ENCODE measurements at places on chromosomes 16 and 17.

DNA sequence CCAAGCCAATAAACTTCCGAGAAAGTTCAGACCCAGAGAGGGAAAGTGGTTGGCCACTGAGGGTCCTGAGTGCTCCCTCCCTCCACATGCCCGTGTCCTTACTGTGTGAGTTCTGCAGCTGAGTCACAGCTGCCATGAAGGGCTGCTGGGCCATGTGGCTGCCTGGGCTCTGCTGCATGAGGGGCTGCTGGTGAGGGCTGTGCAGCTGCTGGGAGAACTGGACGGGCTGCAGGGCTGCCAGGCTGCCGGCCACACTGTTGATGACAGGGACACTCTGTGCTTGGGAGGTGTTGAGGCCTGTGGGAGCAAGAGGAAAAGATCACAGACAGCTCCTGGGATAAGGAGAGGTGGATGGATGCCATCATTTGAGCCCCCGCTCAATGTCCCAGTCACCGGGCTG lies 44.0 kb downstream of the HNF1B start:
- DNase-seq: no peak

- DNase-seq: no peak
These were observed at the start of gene USP43 for GRCh38 chr17:9644910-9645751. Gene USP43, plus strand, starts transcription at chr17:9645517. Its CDS starts 116 bp downstream, at chr17:9645633.

DNA sequence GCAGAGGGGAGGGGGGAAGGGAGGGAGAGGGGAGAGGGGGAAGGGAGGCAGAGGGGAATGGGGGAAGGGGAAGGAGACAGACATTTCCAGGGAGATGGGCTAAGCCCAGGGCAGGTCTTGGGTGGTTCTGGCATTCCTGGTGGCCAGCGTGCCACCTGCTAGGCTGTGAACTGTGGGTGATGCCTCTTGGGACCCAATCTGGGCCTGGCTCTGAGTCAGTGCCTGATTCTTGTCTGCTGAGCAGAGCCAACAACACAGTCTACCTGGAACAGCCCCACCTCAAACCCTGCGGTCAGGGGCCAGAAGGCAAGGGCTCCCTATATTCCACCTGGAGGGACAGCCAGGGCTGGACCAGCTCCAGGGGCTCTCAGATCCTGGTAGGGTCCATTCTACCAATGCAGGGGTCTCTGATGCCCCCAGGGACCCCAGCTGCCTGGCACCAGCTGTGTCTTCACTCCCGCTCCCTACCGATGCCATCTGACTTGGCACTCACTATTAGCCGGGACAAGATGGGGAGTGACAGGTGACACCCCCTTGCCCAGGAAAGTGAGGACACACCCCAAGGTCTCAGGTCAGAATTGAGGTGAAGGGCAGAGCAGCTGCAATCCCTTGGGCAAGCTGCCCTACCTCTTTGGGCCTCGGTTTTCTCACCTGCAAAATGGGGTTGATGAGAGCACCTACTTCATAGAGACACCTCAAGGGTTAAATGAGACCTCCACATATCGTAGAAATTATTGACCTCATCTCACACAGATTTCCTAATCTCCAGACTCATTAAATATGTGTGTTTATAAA lies 87.2 kb downstream of the LITAF start:
- DNase-seq: no peak

GRCh38 chr16:6903671-6904070 lies 429.0 kb upstream of the RBFOX1 start:
- no peak for DNase-seq

DNA sequence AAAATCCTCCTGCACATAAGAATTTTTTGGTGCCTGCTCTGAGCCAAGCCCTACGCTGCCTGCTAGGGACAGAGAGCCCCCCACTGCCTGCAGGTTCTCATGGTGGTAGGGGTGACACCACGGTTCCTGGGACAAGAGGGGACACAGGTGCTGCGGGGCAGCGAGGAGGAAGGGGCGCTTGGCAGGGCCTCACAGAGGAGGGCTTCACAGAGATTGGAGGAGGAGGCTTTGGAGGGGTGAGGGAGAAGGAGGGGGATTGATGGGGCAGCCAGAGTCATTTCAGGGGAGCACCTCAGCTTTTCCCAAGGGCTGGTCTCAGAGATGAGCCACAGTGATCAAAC lies 29.8 kb upstream of the GSG1L start:
- DNase-seq: no peak

GRCh38 chr17:35947156-35947585 lies 3.7 kb upstream of the LYZL6 start:
- peak; percentile 24 for DNase-seq

- DNase-seq: no peak
These were observed 279.6 kb downstream of the HS3ST3A1 start for GRCh38 chr17:13321951-13322701.

GRCh38 chr17:35930211-35931065 lies at the start of gene RDM1:
Gene RDM1, minus strand, starts transcription at chr17:35930773. Its CDS starts 46 bp downstream, at chr17:35930727.
- DNase-seq: peak; percentile 69

DNA sequence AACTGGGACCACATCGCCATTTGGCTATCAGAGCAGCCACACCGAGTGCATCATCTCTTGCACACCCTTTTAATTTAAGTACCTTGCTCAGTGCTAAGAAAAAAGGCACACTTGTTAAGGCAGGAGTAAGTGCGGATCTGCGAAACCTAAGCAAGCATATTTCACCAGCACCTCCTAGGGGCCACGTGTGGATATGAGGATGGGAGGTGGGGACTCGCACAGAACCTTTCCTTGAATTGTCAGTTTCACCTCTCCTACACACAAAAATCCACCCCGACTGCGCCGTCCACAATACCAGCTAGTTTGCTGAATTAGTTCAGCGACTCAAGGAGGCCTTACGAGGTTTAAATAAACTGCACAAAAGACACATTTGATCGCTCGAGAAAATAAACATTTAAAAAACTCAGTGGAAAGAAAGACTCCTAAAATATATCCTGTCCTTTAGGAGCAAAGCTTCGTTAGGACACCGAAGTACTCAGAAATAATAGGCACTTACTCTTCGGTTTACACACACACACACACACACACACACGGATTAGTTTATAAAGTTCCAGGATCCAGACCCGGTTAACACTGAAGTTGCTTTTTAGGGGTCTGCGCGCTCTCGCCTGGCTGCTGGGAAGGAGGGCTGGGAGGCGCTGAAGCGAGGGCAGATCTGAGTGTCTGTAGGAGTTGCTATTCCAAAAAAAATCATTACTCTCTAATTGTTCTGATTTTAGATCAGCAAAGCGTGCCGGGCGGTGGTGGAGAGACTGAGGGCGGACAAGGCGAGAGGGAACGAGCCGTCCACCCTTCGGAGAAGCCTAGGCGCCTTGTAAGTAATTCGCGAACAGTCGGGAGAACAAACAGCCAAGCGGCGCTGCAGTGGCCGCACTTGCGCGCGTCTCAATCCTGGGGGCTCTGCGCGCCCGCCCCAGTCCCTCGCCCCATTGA lies 1.0 kb upstream of the KCNJ2 start:
- DNase-seq: no peak

DNA sequence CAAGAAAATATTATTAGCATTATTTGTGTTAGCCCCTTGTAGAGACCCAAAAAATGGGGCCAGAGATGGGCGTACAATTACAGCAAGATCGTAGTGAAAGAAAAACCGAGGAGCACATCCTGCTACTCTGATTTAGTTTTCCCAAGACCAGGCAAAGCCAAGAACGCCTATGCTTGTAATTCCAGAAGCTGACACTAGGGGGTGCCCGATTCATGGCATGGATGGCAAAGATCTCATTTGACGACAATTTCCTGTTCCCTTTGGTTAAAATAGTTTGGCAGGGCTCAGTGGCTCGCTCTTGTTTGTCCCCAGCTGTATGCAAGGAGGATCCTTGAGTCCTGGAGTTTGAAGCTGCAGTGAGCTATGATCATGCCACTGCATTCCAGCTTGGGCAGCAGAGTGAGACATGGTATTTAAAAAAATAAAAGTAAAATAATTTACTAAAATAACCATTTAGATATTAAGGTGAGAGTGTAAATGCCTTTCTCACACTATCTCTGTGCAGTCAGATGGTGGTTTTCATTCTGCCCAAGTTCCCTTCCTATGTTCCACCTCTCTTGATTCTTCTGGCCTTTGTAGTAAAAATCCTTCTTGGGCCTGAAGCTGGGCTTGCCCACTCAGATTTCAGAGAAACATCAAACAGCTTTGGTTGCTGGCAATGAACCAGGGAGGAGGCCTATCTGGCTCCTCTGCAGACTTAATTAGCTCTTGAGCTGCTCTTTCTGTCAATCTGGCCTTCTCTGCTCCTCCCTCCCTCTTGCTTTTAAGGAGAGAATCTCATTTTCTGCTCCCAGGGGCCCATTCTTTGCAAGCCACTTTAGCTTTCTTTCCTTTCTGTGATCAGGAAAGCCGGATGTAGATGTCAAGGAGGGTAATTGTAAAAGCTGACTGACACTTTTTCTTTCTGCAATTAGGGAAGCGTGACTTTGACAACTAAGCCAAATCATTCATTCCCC lies 31.2 kb downstream of the TMEM238L start:
- no peak for DNase-seq

DNA sequence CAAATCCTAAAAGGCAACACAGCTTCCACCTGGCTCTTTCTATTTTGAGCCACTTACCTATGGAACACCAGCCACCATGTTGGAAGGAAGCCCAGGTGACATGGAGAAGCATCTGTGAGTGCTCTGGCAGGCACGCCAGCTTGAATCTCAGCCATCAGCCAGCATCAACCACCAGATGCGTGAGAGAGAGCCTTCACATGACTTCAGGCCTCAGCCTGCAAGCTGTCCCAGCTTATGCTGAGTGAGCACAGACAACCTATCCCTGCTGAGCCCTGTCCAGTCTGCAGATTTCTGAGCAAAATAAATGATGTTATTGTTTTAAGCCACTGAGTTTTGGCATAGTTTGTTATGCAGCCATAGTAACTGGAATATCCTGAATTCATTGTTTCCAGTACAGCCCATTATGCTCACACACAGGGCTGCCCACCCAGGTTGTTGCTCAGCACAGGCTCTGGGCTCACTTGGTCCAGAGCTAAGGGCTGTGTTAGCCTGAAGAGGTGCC lies 35.1 kb downstream of the TMEM238L start:
- no peak for DNase-seq

DNA sequence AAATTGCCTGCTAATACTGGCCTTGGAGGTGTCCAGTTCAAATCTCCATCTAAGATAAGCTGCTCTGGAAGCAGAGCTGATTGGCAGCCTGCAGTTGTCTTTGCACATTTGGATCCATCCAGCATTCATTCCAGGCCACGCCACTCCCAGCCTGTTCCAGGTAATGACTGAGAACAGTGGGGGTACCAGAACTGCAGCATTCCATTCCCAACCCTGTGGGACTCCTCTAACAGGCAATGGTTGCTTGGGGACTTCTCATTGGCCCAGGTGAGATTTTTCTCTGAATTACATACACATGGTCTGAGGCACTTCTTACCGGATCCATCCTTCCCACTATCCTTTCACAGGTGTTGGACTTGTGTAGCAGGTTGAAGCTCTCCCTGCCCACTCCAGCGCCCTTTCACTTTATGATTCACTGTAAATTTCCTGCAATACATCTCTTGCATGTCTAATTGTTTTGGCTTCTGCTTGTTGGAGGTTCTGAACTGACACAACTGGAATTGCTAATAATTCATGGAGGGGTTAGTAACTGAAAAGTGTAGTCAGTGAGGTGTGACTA lies 206.1 kb upstream of the ZFHX3 start:
- DNase-seq: no peak

DNA sequence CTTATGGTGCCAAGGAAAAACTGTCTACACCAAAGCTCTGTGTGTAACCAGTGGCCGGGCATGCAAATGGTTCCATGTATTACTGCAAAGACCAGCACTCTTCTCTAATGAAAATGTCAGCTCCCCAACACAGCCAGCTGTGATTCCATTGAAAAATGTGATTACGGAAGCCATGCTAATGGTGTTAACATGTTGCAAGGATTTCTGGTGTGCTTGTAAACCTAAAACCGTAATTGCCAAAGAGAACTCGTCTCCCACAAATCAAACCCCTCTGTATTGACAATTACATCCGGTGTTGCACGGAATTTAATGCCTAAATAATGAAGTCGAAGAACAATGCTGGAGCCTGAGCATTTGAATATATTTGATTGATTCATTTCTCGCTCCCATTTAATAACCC lies 351.7 kb downstream of the NPIPA8 start:
- no peak for DNase-seq

GRCh38 chr17:47643116-47643515 lies 6.6 kb upstream of the KPNB1 start:
- no peak for DNase-seq

DNA sequence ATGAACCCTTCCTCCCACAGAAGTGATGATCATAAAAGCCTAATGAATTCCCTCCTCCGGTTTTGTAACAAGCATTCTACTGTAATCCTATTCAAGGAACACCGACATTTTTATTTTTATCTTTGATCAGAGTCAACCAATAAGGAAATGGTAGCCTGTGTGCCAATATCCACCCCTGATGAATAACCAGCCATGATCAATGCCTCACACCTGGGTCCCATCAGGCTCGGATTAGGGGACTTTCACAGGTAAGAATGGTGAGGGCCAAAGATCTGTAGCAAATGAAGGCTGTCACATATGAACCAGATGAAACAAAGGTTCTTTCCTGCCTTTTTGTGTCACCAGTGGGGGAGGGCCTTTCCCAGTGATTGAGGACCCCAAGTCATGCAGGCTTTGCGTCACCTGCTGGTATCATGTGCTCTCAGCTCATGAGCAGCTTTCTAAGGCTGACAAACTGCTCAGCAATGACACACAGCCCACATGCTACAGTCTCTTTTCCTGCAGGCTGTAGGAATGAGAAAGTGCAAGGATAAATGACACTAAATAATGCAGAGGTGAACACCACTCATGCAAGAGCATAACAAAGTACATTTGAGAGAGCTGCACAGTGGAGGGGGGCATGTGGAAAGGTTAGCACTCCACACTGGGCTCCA lies 34.9 kb downstream of the TOM1L2 start:
- no peak for DNase-seq

- no peak for DNase-seq
These were observed 686 bp upstream of the RHOT2 start for GRCh38 chr16:667113-667779.

DNA sequence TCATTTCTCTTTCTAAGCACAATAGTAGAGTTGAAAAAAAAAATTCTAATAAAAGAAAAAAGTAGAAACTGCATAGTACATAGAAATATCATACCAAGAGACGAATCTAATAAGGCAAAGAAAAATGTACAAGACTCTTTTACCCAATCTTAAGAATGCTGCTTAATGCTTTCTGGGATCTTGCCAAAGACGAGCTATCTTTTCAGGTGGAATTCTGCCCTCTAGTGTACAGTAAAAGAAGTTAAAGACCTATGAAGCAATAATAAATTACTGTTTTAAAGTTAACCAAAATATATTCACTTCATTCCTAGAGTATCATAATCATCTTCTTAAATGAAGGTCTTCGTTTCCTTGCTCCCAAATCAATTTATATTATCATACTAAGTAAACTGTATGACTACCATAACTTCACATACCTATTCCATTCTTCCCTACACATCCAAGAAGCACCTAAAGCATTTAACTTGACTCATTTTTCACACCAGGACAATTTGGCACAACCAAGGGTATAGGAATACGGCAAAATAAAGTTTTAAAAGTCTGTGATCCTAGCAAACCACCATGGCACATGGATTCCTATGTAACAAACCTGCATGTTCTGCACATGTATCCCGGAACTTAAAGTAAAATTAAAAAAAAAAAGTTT lies 47.7 kb downstream of the CFDP1 start:
- no peak for DNase-seq

- no peak for DNase-seq
These were observed 6.7 kb downstream of the ZNF646 start for GRCh38 chr16:31080756-31081419.
